ENCODE measurements at places on chromosomes 4 and X.

DNA sequence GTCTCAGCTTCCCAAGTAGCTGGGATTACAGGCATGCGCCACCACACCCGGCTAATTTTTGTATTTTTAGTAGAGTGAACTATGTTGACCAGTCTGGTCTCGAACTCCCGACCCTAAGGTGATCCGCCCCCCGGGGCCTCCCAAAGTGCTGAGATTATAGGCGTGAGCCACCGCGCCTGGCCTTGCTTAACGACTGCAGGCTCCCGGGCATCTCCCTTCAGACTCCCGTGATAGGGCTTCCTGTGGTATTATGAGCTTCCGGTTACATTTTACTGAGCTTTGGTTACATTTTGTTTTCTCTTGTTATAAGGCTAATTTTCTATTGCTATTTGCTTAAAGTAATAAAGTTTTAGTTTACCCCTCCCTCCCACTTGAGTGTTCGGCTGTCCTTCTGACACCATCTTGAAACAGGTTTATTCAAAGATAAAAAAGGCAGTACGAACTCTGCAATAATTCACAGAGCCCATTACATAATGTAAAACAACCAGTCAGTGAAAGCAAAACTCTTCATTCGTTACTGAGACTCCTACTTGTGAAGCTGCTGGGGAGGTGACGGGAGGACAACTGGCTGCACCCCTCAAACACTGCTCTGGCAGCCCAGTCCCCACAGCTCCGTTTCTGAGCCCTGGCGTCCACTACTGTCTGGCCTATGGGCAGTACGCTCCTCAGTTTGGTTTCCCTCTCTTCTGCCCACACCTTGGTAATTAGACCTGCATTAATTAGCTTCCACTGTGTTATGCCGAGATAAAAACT is 795.7 kb upstream of the SLIT2 start:
- DNase-seq: no peak

GRCh38 chr4:156888762-156889161 is 82.8 kb downstream of the PDGFC start:
- no peak for DNase-seq

- no peak for DNase-seq
These were observed 352.1 kb downstream of the KCNIP4 start for GRCh38 chr4:21596521-21596920.

DNA sequence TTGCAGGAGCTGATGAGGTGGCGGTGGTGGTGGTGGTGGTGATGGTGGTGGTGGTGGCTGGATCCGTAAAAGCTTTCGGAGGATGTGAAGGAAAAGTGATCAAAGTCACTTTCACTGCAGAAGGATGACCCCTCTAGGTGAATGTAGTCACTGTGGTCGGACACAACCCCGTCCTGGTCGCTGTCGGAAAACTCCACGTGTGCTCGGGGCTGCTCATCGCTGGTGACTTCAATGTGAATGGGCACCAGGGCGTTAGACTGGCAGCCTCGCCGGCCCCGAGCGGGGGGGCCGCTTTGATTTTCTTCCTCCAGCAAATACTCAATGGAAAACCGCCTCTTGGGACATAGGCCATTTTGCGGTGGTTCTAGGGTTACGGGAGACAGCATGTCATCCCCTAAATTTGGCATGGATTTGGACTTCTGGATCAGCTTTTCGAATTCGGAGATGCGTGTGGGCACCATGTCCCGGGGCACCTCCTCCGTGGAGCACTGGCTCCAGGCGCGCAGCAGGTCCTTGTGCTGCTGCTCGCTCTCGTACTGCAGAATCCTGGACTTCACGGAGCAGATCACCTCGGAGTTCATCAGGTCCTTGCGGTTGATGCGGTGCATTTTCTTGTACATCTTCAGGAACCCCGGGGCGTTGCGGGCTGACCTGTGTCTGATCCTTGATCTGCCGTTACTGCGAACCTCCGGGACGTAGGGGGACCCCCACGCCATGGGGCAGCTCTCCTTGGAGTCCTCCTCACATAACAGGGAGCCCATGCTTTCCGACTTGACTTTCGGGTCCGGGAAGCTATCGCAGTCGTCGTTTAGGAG is 88.3 kb upstream of the PDLIM3 start:
- no peak for DNase-seq

DNA sequence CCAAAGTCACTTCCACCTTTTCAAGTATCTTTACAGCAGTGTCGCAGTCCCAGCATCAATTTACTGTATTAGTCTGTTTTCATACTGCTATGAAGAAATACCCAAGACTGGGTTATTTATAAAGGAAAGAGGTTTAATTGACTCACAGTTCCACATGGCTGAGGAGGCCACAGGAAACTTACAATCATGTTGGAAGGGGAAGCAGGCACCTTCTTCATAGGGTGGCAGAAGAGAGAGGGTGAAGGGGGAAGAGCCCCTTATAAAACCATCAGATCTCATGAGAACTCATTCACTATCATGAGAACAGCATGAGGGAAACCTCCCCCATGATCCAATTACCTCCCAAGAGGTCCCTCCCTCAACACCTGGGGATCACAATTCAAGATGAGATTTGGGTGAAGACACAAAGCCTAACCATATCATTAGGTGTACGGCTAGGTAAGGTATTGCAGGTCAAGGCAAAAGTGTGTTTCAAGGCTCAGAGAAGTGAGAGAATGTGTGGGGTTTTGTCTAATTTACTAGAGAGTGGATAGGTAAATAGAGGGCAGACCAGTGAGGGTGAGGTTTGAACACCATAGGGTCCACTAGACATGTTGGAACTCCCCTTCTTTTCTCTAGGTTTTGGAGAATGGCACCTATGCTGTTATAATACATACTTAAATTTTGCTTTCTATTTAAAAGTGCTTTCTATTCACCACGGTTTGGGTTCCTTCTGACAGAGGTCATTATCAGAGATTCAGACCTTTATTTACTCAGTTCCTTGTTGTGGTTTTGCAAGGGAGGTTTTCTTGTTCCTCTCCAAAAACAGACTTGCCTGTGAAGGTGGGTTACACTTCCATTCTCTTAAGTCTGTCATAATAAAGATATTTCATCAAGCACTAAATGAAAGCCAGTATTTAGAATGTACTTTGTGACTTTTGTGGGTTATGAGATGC is 186.6 kb downstream of the CPEB2 start:
- no peak for DNase-seq

DNA sequence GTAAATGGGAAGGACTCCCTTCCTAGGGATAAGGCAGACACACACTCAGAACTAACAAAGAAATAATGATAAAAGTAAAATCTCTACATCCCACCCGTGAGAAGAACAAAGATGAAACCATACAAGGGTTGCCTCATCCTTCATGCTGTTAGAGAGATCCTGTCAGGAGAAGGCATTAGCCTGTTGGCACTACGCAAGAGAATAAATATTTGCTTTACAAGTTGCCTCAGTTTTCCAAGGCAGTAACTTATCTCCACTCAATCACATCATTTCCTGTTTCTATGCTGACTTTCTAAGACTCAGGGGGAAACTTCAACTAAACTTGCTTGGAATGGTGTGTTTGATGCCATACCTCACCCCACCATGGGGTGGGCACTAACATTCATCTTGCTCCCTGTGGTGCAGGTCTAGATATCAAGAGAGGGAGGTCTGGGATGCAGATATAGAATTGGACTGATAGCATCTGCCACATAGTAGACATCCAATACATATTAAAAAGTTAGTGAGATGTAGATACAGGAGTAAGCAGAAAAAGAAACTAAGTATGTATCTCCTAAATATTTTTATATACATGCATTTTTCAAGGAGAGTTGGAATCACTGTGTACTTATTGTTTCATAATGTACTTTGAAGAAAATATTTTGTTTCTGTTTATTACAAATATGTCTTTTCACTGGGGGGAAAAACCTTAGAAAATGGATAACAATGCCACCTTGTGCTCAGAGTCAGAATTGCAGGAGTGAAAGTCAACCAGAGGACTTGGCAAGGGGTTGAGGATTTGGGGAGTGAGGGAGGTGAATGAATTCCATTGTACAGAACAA is 57.2 kb upstream of the BEX4 start:
- no peak for DNase-seq

DNA sequence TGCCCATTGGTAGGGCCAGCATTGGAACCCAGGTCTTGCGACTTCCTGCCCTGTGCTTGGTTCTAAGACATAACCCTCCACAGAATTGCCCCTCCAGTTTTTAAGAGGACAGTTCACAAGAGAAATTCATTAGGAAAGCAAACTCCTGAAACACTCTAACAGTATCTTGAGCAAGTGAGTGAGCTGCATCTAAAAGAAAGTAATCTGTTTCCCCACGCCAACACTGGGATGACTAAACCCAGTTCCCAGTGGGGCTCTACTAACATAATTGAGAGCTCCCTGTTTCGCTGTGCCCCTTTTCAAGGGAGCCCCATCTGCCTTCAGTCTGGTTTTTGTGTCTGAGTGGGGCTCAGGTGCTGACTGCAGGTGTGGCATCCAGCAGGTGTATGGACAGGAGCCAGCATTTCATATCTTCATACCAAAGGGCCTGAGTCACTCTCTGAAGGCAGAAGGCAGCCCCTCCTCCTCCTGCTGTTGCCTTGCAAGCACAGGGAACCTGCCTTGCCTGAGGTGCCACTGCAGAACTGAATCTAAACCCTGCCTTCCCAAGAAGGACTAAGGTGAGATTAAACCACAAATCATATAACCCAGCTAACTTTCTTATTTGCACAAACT is 8.0 kb downstream of the AMOT start:
- DNase-seq: no peak

DNA sequence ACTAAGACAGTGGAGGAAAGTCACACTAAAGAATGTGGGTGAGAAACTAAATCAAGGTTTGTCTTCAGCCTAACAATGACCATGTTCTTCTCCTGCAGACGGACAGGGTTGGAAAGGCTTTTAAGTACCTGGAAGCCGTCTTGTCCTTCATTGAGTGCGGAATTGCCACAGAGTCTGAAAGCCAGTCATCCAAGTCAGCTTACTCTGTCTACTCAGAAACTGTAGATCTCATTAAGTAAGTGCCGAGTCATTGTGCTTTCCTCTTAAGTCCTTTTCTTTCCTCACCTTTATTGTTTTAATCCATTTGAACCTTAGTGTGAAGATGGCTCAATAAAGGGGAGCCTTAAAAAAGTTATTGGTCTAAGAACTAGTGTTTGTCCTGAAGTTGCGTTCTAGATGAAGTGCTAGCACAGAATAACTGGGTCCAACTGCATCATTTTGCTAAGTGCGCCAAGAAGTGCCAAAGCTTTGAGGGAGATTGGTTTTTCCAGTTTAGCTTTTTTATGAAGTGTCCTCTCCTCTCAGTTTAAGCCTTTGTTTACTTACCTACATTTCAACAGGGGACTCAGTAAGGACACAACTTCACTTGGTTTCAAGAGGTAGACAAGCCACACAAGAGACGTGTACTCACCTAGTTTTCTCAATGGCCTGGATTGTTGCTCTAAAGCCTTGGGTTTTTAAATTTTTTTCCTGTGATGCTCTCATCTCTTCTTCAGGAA is 89.3 kb downstream of the KLHL8 start:
- DNase-seq: no peak

DNA sequence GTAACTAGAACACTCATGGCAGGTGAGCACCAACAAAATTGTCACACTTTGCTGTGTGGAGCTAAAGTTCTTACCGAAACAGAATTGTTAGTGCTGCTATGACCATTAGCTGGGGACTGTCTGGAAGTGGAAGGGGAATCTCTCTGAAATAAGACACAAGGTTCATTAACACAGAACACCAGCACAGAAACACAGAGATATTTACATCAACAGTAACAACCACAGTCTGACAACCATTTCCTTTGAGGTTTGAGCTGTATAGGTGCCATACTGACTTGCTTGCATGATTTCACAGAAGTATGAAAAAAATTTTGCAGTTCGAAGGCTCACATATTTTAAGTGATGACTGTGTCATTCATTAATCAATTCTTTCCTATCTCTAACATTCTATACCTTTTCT is 109.8 kb downstream of the NYX start:
- DNase-seq: no peak

GRCh38 chr4:122346036-122346435 is 32.8 kb upstream of the ADAD1 start:
- DNase-seq: no peak

- DNase-seq: no peak
These were observed 17.7 kb upstream of the TMEM154 start for GRCh38 chr4:152697284-152698088.

- no peak for DNase-seq
These were observed 433.2 kb downstream of the STIM2 start for GRCh38 chr4:27293831-27294230.

GRCh38 chrX:54786967-54787366 is 11.1 kb downstream of the ITIH6 start:
- DNase-seq: no peak

GRCh38 chr4:137526681-137527080 is 5.6 kb downstream of the PCDH18 start:
- no peak for DNase-seq

DNA sequence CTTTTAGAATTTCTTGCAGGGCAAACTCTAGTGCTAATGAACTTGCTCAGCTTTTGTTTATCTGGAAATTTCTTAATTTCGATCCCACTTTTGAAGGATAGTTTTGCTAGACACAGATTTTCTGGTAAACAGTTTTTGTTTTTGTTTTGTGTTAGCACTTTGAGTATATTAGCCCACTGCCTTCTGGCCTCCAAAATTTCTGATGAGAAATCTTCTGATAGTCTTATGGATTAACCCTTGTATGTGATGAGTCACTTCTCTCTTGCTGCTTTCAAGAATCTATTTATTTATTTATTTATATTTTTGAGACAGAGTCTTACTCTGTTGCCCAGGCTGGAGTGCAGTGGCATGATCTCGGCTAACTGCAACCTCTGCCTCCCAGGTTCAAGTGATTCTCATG is 27.0 kb upstream of the GIMD1 start:
- DNase-seq: no peak

DNA sequence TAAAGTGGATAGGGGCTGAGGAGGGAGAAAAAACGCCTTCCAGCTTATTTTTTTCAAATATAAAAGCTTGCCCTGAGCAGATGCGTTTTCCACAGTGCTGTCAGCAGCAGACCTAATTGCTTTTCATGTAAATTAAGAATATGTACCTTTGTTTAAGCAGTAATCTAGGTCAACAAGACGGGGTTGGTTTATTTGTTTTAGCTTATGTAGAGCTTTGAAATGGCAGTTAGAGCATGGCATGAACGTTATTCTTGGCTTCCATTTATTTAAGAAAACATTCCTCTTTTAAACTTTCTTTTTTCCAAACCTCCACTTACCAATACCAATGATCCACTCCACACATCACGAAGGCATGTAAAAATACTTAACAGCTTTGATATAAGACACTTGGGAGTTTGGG is 220.3 kb upstream of the TENM3 start:
- no peak for DNase-seq

GRCh38 chr4:168409089-168409801 is 71.0 kb downstream of the DDX60L start:
- no peak for DNase-seq

GRCh38 chrX:134669378-134670098 is 11.3 kb upstream of the PLAC1 start:
- no peak for DNase-seq

- no peak for DNase-seq
These were observed 188.3 kb downstream of the RASL11B start for GRCh38 chr4:53050361-53050774.

- DNase-seq: no peak
These were observed 93.1 kb downstream of the PSAPL1 start for GRCh38 chr4:7341491-7342222.

DNA sequence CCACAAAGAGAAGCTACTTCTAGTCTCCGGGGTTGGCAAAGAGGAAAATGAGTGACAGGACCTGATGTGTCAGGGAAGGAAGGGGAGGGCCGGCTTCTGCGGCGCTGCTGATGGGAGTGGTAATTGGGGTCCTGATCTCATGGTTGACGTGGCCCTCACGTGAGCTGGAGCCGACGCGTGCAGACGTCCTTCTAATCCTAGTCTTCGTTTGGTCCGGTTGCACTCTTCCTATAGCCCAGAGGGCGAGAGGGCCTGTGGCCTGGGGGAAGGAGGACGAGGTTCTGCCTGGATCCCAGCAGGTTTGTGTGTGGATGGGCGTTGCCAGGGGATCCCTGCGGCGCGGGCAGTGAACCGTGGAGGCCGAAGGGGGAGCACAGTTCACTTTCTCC is at the start of gene ARMCX1:
TSS of gene ARMCX1 (plus strand) at position 186 of the 389 bp plus-strand sequence. CDS start 2,384 bp downstream, outside the sequence.
- peak; percentile 3 for DNase-seq

All from stimulated activated CD8-positive, alpha-beta memory T cell treated with anti-CD3 and anti-CD28 coated beads, Interleukin-4, amount 100 ng/mL, for 4 hours (primary cell).